ENCODE measurements at places on chromosomes 2 and 18.

GRCh38 chr2:239407112-239407511, 6.3 kb upstream of the HDAC4 start:
- DNase-seq, result no peak

- no peak for DNase-seq
Measured at GRCh38 chr18:57981308-57982028, 62.6 kb upstream of the NEDD4L start.

DNA sequence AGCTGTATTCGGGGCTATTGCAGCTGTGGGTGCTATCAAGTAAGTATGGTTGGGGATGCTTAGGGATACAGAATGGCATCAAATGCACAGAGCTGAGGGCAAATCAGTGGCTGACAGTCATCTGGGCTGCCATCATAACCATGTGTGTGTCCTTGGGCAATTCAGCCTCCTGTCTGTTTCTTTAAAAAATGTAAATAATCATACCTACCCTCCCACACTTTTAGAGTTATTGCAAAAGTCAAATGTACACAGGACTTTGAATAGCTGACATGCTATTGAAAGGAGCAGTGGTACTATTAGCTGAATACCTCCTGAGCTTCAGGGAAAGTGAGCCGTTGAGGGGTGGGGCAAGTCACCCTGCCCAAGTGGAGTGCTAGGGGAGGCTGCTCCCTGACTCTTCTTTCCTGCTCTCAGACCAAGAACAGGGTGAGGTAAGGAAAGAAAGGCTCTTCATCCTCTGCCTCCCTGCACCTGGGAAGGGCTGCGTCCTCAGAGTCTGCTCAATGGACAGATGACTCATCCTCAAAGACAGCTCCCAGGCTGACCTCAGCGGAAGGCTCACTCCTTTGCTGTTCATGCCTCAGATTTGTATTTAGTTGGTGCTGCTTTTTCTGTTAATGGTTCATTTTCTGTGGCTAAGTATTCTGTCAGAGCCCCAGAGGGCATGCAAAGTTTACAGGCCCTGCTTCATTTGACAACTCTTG, 54.9 kb upstream of the BZW1 start:
- DNase-seq, result no peak

- DNase-seq, result no peak
Measured at GRCh38 chr2:191036363-191036762, 22.4 kb upstream of the STAT1 start.

DNA sequence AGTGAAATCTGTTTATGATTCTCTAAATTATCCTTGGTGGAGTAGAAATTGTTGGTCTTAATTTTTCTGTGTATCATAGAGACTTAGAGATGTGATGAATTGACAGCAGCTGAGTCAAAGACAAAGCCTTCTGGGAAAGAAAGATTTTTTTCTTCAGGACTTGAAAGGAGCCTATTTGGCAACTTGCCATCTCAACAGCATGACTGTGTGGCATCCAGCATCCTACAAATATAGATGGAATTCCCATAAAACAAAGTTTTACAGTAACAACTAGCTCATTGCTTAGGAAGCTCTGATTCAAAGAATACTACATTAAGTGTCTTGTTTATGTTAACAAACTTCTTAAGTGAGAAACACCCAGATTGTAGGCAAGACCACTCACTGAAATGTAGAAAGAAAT, 79.2 kb upstream of the SETBP1 start:
- DNase-seq, result no peak

- DNase-seq, result no peak
Measured at GRCh38 chr2:60853531-60853930, 27.8 kb upstream of the REL start.

GRCh38 chr2:224379986-224380385, 21.9 kb downstream of the FAM124B start:
- no peak for DNase-seq

- DNase-seq, result no peak
Measured at GRCh38 chr2:43402452-43402937, 176.1 kb upstream of the ZFP36L2 start.

GRCh38 chr18:77063260-77063659, 69.3 kb downstream of the MBP start:
- DNase-seq, result no peak

DNA sequence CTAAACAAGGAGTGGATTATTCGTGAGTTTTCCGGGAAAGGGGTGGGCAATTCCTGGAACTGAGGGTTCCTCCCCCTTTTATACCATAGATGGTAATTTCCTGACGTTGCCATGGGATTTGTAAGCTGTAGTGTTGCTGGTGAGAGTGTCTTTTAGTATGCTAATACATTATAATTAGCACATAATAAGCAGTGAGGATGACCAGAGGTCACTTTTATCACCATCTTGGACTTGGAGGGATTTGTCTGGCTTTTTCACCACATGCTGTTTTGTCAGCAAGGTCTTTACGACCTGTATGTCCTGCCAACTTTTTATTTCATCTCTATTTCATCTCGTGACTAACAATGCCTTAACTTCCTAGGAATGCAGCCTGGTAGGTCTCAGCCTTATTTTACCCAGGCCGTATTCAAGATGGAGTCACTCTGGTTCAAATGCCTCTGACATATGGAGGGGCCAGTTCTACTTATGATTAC, 124.8 kb upstream of the B3GNT2 start:
- DNase-seq, result no peak

Data from GOT3 (cell line).